ENCODE measurements at places on chromosomes 7 and 10.
A peak's percentile ranks its signal among the peaks of the same experiment; 100 is the strongest.

- no peak for DNase-seq
Measured at GRCh38 chr7:37665352-37666022, 18.1 kb upstream of the GPR141 start.

DNA sequence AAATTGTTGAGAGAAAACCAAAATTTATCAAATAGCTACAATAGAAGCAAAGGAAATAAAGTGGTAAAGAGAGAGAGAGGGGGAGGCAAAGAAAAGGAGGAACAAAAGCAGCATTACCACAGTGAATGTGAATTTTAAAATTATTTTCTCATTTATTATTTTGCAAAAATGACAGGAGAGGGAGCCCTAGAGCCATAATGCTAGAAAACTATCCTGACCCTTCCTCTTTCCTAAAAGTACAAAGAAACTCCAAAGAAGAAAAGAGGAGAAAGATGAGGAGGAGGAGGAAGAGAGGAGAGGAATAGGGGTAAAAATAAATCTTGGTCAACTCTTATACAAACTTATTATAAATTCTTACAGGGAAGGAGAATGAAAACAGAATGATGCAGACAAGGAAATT lies 921.5 kb downstream of the NRG3 start:
- DNase-seq, result no peak

GRCh38 chr10:110151467-110151866 lies 55.9 kb upstream of the MXI1 start:
- DNase-seq, result no peak

GRCh38 chr7:99920149-99920548 lies 819 bp upstream of the TRIM4 start:
- DNase-seq, result peak; percentile 12

DNA sequence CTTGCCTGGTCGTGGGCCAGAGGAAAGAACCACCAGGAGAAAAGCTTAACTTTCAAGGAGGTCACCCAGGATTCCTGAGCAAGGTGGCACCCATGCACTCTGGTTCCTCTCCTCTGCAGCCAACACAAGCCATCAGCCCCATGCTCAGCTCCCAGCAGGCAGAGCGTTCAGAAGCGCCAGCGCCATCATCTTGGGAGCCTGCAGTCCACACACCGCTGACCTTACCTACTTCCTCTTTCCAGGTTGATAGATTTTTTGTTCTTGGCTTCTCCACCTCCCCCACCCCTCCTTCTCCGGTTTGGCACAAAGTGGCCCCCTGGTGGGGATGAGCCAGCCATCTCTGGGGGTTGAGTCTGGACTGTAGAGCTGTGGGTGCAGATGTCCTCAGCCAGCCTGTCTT lies 1.7 kb upstream of the WDR86 start:
- DNase-seq, result no peak

GRCh38 chr7:20797462-20798080 lies 10.9 kb upstream of the SP8 start:
- DNase-seq, result peak; percentile 14

DNA sequence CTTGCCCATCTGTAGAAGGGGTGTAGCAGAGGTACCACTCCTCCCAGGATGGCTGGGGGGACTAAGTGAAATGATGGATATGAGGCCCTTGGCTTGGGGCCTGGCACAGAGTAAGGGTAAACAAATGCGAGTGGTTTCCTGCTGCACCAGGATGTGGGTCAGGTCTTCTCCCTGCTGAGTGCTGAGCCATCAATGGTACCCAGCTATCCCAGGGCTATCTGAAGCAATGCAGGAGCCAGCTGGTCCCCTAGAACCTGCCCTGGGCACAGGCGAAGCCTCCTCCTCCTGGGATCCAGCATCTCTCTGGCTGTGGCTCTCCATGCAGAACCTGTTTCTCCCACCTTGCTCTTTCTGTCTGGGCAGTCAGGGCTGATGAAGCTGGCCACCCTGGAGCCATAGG lies 20.9 kb upstream of the GOLGA7B start:
- no peak for DNase-seq

- DNase-seq, result no peak
Measured at GRCh38 chr7:46715579-46715978, 794.5 kb upstream of the IGFBP3 start.

- DNase-seq, result no peak
Measured at GRCh38 chr7:101174322-101174854, 5.7 kb downstream of the NAT16 start.

DNA sequence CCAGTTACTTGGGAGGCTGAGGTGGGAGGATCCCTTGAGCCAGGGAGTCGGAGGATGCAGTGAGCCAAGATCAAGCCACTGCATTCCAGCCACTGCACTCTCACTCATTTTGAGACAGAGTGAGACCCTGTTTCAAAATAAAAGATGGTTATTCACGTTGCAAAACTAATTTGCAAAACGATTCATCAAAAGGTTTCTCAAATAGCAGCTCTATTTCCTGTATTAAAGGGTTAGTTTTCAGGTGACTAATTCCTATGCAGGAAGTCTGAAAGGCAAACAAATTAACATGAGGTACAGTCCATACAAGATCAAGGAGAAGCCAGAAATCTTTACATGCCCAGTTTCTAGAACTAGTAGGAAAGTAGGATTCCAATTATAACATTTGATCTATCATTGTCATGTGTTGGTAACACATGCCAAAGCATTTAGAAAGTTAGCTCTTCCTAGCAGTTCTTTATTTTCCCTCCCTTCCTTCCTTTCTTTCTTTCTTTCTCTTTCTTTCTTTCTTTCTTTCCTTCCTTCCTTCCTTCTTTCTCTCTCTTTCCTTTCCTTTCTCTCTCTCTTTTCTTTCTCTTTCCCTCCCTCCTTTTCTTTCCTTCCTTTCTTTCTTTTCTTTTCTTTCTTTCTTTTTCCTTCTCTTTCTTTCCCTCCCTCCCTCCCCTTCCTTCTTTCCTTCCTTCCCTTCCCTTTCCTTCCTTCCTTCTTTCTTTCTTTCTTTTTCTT lies 49.3 kb downstream of the DENND2A start:
- no peak for DNase-seq

- DNase-seq, result no peak
Measured at GRCh38 chr7:159122276-159122675, 22.4 kb downstream of the VIPR2 start.

DNA sequence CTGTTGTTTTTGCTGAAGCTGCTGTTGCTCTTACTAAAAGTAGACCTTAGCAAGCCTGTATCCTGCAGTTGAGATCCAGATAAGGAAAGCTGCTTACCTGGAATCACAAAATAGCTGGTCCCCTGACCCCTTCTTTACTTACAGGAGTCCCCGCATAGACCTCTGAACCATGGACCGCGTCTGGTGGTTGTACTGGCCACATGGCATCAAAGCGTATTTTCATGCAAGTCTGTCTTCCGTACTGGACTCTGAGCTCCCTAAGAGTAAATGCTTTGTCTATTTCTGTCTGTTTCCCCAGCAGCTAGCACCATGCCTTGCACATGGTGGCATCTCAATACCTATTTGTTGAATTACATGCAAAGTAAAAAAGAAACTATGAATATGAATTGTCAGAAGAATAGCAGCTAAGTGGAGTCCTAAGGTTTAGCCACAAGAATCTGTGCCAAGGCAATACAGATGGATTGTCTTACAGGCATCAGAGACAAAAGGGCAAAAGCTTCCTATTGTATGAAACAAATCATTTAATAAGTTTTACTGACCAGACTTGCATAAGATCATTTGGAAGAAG lies 159.2 kb downstream of the PAXIP1 start:
- no peak for DNase-seq

DNA sequence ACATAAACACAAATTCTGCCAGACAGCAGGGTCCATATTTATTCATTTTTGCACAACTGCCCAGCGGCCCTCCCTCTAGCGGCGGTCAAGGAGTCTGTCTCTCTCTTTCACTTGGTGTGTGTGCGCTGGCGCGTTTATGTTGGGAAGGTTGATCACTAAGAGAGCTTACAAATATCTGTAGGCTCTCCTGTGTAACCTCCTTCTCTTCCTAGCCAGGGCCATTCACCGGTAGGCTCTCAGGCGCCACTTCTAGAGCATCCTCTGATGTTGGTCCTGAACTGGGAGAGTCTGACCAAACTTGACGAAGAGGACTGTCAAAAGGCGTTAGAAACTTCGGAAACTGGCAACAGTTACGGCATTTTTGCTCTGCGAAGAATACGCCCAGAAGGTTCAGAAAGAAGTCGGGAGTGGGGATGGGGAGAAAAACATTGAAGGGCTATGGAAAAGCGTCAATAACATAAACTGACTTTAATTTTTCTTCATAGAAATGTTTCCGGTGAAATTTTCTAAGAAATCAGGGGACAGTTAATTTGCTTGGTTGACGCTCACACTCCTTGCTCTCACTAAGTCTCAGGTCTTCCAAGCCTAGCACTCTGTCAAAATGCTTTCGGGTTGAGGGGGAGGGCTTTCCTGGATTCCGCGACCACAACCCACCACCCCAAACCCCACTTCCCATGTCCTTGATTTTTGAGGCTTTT lies 731.1 kb downstream of the ZWINT start:
- no peak for DNase-seq

DNA sequence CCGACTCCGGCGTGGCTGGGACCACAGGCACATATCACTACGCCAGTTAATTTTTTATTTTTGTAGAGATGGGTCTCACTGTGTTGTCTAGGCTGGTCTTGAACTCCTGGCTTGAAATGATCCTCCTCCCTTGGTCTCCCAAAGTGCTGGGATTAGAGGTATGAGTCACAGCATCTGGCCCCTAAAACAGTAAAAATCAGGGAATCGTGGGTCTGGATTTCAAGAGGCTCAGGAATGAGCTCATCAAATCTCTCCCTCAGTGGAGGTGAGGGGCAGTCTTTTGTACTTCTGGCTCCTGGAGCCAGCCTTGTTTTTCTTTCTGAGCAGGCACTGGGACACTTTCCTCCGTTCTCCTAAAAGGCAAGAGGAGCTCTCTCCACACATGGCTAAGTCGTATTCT lies 32.1 kb upstream of the RHEB start:
- no peak for DNase-seq

- DNase-seq, result no peak
Measured at GRCh38 chr7:44729949-44730590, 18.6 kb upstream of the ZMIZ2 start.

- DNase-seq, result no peak
Measured at GRCh38 chr7:137937202-137937560, 64.7 kb downstream of the CREB3L2 start.

DNA sequence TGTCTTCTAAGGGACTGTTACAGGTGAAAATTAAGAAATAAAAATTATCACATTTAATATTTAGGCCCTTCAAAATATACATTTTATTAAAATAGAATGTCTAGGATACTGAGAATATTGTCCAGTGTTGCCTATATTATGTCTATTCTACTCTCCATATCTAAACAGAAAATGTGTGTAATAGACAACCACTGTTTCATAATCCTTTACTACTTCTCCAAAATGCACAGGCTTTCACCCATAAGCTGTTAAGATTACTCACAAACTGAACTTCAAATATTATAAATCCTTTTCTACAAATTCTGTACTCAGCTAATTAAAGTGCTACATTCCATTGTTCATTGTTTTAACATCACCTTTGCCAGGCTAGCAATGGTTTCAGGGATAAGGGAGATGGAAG lies 56.7 kb upstream of the TFEC start:
- DNase-seq, result no peak

GRCh38 chr10:63071145-63071544 lies 62.0 kb upstream of the NRBF2 start:
- DNase-seq, result no peak

- no peak for DNase-seq
Measured at GRCh38 chr10:110376021-110376766, 71.5 kb upstream of the SMNDC1 start.

- DNase-seq, result no peak
Measured at GRCh38 chr7:16708511-16708910, 45.0 kb upstream of the TSPAN13 start.

DNA sequence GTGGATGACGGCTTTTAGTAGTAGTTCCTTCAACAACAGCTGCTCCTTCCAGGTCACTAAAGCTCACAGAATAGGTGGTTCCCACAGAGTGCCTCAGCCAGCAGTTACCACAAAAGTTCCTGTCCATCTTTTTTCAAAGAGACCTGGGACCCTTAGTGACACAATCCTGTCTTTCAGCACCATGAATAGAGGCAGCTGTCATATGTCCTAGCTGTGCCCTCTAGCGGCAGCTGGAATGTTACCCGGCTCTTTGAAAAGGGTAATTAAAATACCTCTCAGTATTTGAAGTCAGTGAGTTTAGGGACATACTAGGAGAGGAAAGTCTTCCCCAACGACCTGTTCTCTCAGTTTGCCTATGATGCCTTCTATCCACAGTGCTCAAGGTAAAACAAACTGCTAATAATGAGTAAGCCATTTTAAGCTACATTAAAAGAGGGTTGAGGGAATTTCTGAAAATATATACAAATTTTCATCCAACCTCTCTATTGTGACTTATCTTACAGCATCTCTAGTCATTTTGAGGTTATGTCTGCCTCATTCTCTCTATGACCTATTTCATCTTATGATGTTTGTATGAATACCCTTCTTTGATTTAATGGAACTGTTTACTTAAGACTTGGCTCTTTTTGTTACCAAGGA lies 290.8 kb downstream of the NXPH1 start:
- peak; percentile 46 for DNase-seq

GRCh38 chr7:38777609-38778008 lies 131.4 kb downstream of the VPS41 start:
- DNase-seq, result no peak

DNA sequence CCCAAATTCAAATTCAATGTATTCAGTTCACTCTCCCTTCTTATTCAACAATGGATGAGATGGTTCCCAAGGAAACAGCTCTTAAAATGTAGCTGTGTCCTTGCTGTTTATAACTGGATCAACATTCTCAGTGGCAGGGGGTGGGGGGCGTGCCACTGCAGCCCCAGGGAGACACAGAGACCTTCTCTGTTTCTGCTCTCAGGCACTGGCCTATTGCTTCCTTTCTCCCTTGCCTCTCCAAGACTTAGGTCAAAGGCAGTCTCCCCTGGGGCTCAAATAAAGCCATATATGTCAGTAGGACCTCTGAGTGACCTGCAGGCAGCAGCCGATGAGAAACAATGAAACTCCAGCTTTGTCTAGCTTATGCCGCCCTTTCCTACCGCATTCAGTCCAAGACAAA lies 20.7 kb downstream of the VSTM4 start:
- DNase-seq, result no peak

- no peak for DNase-seq
Measured at GRCh38 chr7:74575083-74575784, 82.3 kb upstream of the GTF2I start.

- DNase-seq, result no peak
Measured at GRCh38 chr7:75888464-75889222, 9.8 kb downstream of the RHBDD2 start.

GRCh38 chr7:105853931-105854419 lies 22.4 kb downstream of the ATXN7L1 start:
- DNase-seq, result no peak

DNA sequence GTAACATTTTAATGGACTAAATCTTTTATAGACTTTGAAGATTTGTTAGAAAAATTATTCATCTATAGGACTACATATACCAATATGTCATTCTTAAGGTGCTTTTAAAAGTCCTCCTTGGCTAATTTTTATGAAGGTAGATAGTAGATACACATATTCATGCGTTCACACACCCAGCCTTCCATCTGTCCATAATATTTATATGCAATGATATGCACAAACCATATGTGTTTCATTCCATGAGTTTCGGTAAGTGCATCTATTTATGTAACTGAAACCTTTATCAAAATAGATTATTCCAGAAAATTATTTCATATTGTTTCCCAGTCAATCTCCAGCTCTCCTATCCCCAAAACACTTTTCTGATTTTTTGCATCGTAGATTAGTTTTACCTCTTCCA lies 101.7 kb downstream of the ANLN start:
- no peak for DNase-seq

- DNase-seq, result no peak
Measured at GRCh38 chr10:21205328-21205727, 308.2 kb upstream of the NEBL start.

- DNase-seq, result no peak
Measured at GRCh38 chr10:73641328-73642060, at the start of gene MYOZ1. MYOZ1 (minus strand) TSS chr10:73641474; CDS start chr10:73640017, 1,457 bp downstream.

GRCh38 chr7:95367606-95368005 lies 28.6 kb downstream of the PON3 start:
- DNase-seq, result no peak
